ENCODE measurements at places on chromosomes 7 and 10.

- no peak for DNase-seq
Observed at GRCh38 chr10:111686796-111687195, 496.8 kb downstream of the GPAM start.

DNA sequence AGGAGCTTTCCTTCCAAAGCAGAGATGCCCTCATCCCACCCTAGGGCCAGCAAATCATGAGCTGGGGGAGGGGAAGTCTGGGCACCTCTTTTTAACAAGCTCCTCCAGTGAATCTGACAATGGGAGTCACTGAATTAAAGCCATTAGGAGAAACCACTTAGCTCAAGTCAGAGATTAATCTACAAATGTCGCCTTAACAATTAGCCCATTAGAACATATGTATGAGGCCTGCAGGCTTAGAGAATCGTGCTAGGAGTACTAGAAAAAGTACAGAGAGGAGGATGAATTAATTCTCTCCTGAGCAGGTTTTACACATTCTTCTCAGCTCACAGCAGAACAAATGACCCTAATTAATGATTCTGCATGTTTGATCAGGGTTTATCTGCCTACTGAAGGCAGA is 381.3 kb downstream of the KCNMA1 start:
- no peak for DNase-seq

DNA sequence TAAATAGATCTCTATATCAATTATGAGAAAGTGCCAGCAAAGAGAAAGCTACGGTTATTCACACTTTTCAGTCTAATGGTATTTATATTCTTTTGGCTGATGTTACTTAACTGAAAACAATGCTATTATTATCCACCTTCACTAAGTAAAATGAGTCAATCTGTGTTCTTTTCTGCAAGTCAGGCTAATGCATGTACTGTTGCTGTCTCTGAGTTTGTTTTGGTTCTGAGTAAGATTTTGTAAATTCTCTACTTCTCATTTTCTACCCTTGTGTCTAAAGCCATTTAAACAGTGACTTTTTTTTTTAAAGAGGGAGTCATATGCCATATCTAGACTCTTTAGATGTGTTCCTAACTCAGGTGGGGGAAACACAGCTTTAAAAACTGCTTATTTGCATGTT is 7.5 kb downstream of the VWC2 start:
- DNase-seq, result no peak

DNA sequence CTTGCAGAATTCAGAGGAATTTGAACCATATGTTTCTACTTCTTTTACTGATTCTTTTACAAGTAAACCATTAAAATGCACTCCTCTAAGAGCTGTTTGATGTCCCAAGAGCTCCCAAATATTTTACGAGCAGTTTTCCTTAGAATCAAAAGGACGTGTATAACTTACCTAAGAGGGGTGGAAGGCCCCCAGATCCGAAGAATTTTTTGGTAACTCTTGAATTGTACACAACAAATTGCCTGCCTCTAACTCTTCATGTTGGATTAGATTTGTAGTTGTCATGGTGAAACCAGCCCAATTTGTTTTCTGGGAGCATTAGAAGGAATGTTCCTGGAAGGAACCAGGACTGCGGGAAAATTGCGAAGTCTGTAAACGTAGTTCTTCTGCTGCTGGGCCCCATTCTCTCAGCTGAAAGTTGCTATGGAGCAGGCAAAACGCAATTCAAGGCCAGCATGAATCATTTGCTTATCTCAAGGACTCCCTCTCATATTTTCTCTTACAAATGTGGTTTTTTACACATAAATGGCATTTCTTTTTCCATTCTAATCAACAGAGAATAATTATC is 124.8 kb upstream of the TMEM72 start:
- no peak for DNase-seq

DNA sequence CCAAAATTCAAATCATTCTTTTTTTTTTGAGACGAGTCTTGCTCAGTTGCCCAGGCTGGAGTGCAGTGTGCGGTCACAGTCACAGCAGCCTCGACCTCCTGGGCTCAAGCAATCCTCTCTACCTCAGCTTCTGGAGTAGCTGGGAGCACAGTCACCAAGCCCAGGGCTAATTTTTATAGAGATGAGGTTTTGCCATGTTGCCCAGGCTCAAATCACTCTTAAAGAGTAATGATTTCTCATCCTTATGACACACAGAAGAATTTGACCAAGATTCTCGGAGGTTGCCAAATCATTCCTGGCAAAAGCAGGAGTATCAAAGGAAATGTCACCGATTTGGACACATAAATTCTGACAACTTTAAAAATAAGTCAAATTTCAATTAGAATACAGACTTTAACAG is 39.1 kb downstream of the SIRT1 start:
- DNase-seq, result no peak

DNA sequence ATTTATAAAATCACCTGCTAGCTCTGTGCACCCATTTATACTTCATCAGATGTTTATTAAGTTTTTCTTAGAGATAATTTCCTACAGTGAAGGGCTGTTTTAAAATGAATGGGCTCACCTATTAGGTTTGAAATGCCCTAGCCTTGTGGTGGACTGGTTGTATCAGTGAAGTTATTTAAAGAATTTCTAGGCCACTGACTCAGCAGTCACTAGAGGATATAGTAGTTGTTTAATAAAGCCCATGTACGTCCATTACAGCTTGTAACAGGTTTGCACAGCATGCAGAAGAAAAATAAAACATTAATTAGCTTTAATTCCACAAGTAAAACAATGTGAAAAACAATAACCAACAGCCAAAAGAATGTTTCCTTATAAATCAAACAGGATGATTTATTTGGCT is 128.0 kb downstream of the RSU1 start:
- no peak for DNase-seq

DNA sequence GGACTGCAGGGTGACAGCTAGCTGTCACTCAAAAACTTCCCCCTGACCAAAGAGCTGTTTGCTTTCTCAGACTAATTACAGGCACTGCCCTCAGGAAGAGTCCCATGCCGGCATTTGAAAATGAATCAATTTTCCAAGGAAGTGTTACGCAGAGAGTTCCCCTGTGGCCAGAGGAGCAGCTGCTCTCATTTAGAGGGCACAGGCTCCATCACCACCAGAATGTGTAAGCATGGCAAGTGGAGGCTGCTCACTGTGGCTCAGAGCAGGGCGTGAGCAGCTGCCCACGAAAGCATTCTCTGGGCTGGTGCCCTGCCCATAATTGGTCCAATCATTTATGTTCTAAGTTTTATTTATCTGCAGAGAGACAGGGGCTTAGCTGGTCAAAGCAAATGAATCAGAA is 202.2 kb downstream of the RAMP3 start:
- no peak for DNase-seq

DNA sequence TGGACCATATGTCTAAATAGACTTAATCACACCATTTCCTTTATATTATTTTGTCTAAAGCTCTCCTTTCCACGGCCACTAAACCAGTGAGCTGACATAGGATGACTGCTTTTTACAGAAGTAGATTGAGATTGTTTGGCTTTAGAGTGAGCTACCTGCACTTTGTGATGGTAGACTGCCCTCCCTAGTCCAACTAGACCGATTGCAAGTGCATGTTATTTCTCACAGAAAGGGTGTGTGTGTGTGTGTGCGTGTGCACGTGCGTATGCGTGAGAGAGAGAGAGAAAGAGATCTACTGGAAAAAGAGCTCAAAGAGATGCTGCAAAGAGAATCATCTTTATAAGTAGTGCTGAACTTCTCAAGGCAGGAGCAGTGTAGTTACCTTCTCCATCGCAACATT is 60.7 kb downstream of the VCL start:
- DNase-seq, result no peak

DNA sequence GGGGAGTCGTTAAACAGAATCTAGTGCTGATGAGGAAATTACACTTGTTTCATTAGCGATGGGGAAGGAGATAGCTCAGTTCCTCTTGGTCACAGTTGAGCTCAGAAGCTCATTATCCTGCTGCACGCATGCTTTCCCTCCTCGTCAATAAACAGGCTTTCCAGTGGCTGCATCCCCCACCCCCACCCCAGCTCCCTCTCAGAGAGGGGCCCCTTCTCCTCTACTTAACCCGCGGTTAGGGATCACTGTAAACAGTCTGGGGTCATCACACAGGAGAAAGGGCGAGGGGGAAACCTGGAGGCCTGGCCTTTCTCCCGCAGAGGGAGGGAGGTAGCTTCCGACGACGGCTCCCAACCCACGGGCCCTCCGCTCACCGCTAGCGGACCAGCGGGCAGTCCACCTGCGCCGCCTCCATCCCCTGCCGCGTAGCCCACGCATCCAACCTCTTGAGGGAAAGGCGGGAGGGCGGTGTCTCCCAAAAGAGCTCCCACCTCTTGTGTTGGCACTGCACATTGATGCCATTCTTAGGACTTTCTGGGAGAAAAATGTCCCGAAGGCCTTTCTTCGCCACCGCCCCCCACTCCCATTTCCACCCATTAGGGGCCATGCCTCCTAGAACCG is 80.8 kb downstream of the PAX2 start:
- DNase-seq, result no peak

DNA sequence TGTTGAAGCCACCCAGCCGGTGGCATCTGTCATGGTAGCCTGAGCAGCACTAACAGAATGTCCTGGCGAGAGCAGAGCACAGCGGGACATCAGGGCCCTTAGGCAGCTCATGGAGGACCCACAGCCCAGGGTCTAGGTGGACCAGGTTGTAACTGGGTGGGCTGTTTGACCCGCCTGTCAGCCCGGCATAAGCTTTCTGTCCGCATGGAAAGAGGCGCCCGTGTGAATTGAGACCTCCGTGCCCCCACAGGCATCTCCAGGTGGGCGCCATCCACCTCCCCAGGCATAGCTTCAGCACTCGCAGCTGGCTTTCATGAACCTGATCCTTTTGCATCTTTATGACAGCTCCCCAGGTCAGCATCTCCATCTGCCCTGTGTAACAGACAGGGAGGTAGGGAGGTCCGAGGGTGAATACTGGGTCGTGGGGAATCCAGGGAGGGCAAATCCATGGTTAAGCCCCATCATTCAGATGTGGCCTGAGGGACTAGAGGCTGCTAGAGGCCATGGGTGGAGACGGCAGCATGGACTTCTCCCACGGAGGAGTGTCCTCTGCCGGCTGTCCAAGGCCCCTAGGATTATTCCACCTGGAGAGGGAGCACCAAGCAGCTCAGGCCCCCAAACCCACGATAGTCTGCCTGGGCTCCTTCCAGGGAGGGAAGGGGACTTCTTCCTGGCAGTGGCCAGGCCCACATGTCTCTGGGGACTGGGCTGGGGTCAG is 371.6 kb upstream of the MKI67 start:
- no peak for DNase-seq

DNA sequence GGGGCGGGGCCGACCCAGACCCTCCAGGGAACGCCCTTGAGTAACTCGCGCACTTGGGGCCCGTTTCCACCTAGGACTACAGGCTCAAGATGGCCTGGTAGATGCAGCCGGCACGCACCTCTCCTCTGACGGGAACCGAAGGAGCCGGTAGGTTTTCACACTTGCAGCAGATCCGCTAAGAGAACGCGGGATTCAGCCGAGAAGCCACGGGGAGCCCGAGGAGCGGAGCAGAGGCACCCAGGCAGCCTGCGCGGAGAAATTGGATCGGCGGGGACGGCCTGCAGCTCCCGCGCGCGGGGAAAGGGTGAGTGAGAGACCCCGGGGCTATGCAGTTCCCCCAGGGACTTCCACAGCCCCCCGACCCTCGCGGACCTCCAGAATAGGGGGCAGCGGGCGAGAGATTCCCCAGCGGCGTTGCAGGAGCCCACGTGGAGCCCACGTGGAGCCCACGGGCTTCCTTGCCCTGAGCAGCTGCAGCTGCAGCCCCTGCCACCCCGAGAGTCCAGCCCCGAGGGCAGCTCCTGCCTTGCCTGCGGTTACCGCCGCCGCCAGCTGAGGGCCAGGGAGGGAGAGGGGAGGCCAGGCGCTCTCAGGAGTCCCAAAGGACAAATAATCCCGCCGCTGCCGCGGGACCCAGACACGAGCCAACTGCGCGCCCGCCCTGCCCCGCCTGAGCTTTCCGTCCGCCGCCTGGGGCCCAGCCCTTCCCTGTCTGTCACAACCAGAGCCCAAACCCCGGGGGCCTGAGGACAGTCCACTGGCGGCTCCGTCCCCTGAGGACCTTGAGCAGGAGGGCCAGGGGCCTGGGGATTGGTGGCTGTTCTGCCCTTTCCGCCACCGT is 13.1 kb downstream of the IFT22 start:
- DNase-seq, result peak; percentile 32

DNA sequence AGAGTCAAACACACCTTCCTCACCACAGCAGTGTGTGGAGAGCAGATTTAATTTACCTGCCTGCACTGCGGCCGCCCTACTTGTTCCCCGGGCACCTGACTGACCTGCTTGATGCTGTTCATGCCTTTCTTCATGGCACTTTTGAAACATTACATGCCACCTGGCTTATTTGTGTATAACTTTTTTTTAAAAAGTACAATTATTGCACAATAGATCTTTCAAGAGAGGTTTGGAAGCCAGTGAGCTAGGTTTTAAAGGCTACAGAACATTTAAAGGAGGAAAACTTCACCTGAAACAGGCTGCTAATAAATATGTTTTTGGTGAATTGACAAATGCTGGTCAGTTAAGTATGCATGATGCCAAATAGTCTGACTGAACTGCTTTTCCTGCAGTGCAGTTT is 33.1 kb downstream of the SLC18A2 start:
- no peak for DNase-seq

DNA sequence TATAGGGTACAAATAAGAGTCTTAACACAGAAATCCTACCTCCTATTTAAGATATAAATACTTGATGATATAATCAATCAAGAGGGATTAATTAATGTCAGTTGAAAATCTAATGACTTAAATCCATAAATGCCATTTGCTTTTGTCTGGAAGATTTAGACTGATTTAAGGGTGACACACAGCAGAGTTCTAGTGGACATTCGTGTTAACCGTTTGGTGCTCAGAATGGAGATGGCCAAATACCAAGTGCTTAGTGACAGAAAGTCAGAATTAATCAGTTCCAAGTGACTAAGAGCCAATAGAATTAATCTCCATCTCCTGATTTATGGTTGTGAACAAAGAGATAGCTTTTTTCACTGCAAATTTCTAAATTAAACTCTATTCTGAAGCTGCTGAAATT is 36.2 kb downstream of the NAMPT start:
- no peak for DNase-seq

DNA sequence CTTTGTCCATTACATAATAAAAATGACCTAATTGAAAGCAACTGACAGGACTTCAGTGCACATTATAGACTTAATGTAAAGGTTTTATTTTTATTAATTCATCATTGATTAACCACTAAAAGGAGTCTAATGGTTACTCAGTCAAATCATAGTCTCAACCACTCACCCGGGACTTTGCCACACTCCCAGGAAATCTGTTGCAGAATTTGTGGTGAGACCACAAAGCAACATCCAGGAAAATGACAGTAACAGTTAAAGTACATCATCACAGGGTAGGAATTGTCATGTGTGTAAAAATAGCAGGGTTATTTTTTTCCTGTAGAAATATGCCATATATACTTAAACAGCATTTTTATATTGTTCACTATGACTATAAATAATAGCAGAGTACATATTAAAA is 6.3 kb upstream of the HGF start:
- no peak for DNase-seq

GRCh38 chr7:74615933-74616780 is 41.4 kb upstream of the GTF2I start:
- DNase-seq, result no peak

DNA sequence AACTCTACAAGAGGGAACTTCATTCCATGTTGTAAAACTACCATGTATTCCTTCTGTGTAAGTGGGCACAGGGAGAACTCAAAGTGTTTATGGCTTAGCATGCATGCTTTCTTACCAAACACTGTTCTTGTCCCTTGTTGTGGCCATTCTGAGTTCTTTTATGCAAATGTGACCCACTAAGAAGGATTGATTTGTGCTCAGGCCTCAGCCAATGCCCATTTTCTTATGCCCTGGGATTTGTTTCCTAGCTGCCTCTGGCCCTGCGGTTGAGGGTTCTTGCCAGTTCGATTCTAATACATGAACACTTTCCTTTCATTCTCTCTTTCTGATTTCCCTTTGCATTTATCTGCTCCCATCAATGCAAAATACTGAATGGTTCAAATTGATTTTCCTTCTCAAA is 316.7 kb downstream of the NRG3 start:
- DNase-seq, result no peak

Data from stimulated activated CD4-positive, alpha-beta T cell treated with anti-CD3 and anti-CD28 coated beads, Interleukin-12 subunit alpha, Interleukin-12 subunit beta, amount 100 ng/mL, for 48 hours (primary cell).